ENCODE measurements at places on chromosomes 4 and X.

GRCh38 chr4:82430964-82431745 is 765 bp downstream of the ENOPH1 start:
- no peak for DNase-seq

DNA sequence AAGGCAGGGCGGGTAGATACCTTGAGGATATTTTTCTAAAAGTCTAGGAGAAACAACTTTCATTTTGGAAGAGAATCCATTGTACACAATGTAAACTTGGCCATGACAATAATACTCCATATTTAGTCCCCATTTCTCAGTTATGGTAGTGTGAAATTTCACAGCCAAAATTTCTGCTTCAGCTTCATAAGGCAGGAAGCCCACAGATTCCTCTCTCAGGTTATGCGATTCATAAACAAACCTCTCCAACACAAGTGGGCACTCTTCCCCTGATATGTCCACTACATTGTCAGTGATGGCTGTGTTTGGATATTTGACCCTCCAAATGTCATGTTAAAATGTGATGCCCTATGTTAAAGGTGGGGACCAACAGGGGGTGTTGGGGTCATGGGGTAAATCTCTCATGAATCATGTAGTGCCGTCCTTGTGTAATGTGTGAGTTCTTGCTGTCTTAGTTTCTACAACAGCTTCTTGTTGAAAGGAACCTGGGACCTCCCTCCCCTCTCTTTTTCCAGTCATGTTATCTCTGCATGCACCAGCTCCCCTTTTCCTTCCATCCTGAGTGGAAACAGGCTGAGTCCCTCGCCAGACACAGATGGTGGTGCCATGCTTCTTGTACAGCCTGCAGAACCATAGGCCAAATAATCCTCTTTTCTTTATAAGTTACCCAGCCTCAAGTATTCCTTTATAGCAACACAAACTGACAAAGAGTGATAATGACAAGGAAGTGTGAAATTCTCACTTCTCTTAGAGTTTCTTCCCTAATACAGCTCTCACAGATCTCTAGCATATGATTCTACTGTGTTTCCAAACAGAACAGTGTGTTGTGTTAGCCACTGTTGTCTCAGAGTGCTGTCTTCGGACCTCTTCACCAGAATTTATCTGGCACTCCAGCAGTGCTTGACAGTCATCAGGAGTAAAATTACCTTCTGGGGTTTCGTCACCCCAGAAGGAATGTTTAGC is 598.4 kb upstream of the GNPDA2 start:
- no peak for DNase-seq

GRCh38 chr4:2487632-2488031 is 18.7 kb downstream of the RNF4 start:
- no peak for DNase-seq

DNA sequence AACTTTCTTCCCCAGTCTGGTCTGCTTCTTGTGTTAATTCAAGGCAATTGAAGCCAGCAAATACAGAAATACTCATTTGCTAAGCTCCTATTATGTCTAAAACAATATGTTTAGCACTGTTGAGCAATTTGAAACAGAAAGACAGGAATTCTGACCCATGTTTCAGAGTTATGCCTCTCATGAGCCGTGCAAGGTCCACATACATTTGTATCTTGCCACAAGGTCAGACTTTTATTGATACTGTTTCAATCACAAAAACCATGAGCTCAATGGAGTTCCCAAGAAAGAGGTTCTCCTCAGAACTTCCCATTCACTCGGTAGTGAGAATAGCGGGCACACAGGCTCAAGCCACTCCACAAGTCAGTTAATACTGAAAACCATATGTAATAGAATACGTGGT is 47.6 kb upstream of the SPRY1 start:
- DNase-seq, result no peak

GRCh38 chr4:118981839-118982381 is 93.3 kb downstream of the SYNPO2 start:
- DNase-seq, result peak; percentile 67

DNA sequence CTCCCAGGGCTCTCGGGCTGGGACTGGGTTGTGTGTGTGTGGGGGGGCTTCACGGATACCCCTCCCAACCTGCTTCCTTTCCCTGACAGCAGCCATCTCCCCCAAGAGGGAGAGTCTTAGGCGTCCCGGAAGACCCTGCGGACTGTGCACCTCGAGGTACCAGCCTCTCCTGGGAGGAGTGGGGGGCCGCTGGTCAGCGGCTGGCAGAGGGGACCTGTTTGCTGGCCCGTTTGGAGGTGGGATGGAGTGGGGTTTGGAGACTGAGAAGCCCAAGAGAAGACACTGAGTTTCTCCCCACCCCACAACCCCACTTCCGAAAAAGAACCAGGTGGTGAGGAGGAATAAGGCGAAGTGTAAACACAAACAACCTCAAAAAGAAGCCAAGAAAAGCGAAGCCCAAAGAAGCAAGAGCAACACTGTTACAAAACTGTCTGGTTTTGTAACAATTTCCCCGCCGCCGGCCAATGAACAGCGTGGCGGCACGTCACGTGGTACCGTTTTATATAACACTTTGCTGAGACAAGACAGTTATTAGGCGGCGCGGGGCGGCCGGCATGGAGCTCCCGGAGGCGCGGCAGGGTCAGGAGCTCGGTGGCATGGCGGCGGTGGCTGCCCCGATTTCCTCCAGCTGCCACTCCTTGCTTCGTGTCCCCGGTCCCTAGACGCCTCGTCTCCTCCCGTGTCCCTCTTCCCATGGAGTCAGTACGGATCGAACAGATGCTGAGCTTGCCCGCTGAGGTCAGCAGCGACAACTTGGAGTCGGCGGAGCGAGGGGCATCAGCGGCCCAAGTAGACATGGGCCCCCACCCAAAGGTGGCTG is at the start of gene LONRF3:
Gene LONRF3 (plus strand): TSS at position 531 of the 820 bp plus-strand sequence. CDS start 163 bp downstream, at position 694.
- peak; percentile 35 for DNase-seq

GRCh38 chr4:138870737-138871554 is 144.6 kb upstream of the NOCT start:
- peak; percentile 64 for DNase-seq

Data from foreskin melanocyte (primary cell).